ENCODE measurements at places on chromosomes 4 and X.

DNA sequence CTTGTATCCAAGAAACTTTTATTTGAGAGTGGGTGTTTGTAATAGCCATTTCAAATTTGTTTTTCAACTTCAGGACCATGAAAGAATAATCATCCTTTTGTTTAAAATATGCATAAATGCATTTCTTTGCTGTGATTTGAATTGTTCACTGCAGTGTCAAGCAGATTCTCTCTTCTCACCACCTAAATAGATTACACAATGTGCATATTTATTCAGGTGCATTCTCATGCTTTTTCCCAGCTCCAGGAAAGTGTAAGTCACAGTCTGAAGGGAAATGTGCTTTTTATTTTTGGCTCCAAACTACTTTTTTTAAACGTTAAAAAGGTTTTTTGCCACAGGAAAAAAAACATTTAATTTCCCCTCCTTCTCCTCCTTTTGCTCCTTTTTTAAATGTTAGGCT, 17.5 kb downstream of the C4orf33 start:
- no peak for DNase-seq

- DNase-seq: no peak
These were observed 46.1 kb downstream of the TMEM131L start for GRCh38 chr4:153512162-153512852.

GRCh38 chr4:158015241-158015640, 157.6 kb downstream of the GASK1B start:
- no peak for DNase-seq

DNA sequence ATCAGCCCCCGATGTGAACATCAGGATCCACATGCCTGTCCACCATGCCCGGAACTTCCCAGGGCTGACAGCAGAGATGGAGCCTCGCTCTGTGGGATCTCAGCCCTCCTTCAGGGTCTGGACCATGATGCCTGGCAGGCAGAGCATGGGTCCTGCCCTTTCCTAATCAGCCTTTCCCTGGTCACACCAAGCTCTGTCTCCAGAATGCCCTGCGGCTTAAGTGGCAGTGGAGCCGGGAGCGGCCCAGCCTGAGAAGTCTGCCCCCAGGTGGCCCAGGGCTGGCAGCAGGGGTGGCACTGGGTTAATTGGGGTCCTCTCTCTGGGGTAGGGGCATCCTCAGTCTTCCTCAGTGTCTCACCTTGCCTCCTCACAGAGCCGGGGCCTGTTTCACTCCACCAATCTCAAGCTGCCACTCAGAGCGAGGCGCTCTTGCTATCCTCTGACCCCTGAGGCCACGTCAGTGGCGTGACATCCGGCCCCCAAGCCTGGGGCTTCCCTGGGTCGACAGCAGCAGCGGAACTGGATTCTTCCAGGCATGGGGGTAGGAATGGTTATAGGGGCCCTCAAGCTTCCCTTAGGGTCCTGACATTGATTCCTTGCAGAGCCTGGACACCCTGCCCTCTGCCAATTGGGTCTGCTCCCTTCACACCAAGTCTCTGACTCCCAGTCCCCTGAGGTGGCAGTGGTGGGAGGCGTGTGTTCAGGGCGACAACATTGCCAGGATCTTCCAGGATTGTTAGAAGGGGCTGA, 20.8 kb upstream of the TMEM185A start:
- DNase-seq: no peak

DNA sequence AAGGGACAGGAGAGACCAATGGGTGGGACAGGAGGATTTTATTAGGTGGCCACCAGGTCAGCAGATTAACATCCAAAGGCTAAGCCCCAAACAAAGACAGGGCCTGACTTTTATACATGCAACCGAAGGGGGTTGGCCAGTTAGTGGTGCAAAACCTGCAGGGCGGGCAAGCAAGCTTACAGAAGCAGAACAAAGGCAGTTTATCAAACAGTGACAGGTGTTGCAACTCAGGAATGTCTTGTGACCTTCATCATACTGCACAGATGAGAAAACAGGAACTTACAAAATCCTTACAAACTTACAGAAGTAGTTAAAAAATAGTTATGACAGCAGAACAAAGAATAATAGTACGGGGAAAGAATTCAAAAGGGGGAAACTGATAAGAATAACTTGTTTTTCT, 708.1 kb downstream of the GLUD2 start:
- DNase-seq: no peak

DNA sequence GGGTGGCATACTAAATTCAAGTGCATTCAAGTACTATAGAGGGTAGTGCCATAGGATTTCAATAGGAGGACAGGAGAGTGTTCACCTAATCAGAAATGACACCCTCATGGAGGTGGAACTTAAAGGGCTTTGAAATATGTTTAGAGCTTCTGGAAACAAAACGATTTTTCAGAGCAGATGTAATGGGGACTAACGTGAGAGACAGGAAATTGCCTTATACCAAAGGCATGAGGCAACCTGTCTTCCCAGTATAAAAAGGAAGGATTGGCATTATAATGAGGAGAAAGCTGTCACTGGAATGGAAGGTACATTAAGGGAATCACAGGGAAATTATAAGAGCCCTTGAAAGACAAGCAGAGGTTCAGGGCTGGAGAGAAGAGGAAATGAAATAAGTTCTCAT, 116.3 kb upstream of the PNPLA4 start:
- DNase-seq: no peak

- DNase-seq: no peak
These were observed 14.9 kb downstream of the RNF212 start for GRCh38 chr4:1098311-1098925.

GRCh38 chr4:187565416-187565815, 430.2 kb upstream of the ZFP42 start:
- DNase-seq: no peak

GRCh38 chr4:162498168-162498567, 334.4 kb upstream of the FSTL5 start:
- no peak for DNase-seq

DNA sequence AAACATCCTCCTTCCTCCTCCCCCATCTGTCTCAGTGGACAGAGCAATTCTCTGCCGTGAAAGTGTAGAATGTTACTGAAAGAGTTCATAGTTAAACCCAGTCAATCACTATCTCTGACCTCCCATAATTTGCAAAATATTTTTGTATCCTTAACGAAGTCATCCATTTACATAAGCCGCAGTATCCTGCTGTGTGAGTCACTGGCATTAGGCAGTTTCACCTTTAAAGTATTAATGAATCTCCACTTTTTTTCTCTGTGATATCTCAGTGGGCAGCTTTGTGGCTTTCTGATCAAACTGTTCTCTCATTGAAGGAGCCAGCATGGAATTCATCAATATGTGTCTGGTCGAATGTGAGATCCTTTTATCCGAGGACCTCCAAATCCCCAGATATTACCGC, 678.6 kb upstream of the TENM3 start:
- DNase-seq: no peak

GRCh38 chr4:56067826-56068225, 119.1 kb downstream of the CEP135 start:
- no peak for DNase-seq

DNA sequence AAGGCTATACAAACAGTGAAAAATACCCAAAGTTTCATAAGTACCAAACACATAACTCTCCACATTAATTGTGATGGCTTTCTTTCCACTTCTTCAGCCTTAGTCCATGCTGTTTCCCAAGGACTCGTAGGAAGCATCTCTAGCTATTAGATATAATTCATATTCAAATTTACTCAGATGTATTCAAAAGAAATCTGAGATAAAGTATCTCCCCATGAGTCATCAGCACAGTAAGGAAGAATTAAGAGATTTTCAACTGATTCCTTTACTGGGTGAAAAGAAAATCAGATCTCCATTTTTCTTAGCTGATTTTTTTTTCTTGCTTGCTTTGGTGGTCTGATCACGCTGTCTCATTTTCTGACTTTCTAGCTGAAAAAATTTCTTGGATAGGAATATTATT, 71.7 kb downstream of the MID1 start:
- no peak for DNase-seq

DNA sequence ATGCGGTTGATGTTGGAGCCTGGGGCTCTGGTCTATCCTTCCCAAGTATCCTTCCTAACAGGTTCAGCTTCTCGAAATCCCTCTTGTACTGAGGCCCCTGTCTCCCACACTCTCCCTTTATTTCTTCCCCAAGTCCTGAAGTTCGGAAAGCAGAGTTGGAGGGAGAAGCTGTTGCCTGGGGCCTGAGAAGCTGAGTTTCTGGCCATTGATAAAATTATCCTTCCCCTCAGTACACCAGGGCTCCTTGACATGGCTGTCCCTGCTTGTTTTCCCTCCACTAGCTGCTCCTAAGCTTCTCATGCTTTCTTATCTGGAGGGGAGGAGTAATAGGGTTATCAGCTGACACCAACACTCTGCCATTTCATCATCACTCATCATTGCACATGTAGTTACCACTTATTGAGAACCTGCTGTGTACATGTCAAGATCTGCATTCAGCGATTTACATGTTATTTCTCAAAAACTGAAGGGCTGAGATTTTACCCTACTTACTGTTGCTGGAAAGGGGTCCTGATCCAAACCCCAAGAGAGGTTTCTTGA, 58.0 kb downstream of the FUNDC1 start:
- DNase-seq: no peak

DNA sequence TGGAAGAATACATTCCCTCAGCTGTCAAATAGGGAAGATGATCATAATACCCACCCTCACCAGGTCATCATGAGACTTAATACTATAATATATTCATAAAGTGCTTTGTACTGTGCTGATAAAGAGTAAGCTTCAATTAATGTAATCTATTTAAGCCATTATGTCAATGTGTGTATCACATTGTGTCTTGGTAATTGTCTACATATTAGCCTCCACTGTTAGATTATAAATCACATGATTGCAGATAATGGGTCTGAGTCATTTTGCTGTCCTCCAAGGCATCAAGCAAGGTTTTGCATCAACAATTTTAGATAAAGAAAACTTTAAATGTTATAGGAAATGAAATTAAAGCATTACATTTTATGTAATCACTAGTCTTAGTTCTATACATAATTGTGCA, 45.2 kb upstream of the CEP135 start:
- DNase-seq: no peak

- no peak for DNase-seq
These were observed 100.9 kb upstream of the NR3C2 start for GRCh38 chr4:148542922-148543623.

DNA sequence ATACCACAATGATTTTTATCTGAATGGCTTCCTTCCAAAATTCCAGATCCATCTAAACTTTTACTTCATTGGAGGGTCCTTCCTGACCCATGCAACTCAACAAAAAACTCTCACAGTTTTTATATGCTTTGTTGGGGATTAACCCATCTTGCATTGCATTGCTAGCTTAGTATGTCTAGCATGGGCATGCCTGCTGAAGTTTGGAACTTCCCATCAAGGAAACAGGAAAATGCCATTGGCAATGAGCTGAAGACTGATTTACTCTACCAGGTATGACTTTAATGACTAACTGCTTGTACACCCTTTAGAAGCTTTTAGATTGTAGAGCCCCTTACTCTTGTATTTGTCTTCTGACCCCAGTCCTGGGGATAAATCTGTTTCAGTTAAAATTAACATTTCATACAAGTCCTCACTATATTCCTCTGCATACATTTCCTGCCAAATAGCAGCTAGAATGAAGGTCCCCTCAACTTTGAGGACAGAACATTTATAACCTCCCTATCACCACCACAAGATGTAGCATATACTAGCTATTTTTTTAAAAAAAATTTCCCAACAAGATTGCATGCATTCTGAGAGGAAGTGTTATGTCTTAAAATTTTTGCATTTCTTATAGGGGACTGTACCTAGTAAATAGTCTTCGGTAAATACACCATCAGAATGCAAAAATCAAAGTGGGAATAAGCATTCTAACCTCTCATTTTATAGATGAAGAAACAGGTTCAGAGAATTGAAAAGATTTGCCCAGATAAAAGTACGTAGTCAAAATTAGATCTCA, 52.5 kb upstream of the ATXN3L start:
- no peak for DNase-seq

DNA sequence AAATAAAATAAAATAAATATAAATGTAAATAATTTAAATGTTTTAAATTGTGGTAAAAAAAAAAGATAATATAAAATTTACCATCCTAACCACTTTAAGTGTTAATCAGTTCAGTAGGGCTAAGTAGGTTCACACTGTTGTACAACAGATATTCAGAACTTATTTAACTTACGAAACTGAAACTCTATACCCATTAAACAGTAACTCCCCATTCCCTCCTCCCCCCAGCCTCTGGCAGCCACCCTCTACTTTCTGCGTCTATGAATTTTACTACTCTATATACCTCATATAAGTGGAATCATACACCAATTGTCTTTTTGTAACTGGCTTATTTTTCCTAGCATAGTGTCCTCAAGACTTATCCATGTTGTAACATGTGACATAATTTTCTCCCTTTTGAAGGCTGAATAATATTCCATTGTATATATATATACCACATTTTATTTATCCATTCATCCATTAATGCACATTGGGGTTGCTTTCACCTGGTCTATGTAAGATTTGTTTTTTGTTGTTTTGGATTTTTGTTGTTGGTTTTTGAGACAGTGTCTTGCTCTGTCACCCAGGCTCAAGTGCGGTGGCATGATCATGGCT, 32.5 kb upstream of the ELF2 start:
- no peak for DNase-seq

All from NCI-H1694 treated with DMSO at 0.1 percent for 48 hours (cell line).